ENCODE measurements at places on chromosomes 5 and 9.

GRCh38 chr5:37789991-37790390 is 49.9 kb downstream of the GDNF start:
- DNase-seq: no peak

DNA sequence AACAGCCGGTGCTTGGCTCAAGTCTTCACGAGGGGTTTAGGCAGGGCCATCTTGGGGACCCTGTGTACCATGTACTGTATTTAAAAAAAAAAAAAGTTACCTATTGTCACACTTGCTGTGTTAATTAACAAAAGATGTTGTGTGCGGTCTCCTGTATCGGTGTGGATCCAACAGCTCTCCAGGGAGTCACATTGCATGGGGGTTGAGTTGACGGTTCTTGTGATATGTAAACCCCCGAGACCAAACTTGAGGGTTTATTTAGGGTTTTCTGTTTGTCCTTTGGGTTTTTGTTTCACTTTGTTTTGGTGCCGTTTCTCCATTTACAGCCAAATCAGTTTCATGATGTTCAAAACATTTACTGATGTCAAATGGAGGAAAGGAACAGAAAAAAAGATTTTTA is 22.2 kb downstream of the AMBP start:
- no peak for DNase-seq

DNA sequence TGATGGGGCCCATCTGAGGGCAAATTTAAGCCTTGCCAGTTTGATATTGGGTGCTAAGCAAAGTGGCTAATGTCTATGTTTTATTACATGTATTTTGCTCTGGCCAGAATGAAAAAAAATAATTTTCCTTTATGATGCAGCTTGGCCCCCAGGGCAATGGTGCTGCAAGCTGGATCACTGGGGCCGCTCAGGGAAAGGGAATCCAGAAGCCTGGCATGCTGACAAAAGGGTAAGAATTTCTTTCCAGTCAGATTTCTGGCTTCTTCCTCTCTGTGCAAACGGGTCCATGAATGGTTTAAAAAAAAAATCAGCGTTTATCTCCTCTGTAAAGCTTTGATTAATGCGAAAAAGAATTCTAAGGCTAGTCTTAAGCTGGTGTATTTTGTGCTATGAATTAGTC is 138.4 kb downstream of the MAPKAP1 start:
- no peak for DNase-seq

DNA sequence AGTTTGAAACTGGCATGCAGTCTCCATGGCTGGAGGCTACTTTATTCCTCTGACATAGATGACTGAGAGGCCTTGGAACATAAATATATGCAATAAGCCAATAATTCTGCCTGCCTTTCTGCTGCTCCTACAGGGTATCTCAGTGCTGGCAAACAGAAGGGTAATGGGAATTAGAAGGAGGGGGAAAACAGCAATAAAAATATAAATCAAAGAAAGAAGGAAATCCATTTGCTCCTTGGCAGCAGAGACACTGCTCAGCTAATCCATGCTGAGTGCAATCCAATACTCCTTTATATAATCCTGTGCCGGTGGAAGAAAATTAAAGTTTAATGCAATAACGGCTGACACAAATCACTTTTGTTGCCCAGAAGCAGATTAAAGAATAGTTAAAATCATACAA is 478.9 kb downstream of the SPATA31D1 start:
- no peak for DNase-seq

GRCh38 chr9:105043370-105043936 is 115.5 kb upstream of the ABCA1 start:
- DNase-seq: no peak

Data from naive thymus-derived CD8-positive, alpha-beta T cell (primary cell).